ENCODE measurements at places on chromosomes 4 and X.

GRCh38 chr4:85995361-85995760 is 364.5 kb downstream of the MAPK10 start:
- no peak for DNase-seq

DNA sequence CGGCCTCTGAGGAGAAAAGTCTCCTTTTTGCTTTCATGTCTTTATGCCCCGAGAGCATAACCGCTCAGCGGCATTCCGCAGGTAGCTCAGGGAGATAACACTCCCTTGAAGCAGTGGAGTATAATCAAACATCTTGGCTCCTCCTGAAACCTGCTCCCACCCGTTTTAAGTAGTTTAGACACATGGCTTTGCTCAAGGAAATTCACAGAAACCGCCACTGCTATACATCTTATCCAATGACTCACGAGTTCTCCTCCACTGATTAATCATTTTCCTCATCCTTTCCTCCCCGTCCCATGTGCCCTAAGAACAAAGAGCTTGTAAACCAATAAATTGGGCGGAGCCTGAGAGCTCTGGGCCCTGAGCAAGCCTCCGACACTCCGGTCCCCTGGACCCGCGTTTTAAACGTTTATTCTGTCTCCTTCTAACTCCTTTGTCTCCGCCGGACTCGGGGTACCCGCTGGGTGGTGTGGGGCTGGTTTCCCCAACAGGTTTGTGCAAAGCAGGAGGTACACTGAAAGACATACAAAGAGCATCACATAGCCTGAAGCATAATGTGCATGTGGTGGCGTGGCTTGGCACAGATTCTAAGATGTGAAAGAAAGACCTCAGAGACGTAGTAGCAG is 401.2 kb downstream of the TLL1 start:
- DNase-seq, result no peak

DNA sequence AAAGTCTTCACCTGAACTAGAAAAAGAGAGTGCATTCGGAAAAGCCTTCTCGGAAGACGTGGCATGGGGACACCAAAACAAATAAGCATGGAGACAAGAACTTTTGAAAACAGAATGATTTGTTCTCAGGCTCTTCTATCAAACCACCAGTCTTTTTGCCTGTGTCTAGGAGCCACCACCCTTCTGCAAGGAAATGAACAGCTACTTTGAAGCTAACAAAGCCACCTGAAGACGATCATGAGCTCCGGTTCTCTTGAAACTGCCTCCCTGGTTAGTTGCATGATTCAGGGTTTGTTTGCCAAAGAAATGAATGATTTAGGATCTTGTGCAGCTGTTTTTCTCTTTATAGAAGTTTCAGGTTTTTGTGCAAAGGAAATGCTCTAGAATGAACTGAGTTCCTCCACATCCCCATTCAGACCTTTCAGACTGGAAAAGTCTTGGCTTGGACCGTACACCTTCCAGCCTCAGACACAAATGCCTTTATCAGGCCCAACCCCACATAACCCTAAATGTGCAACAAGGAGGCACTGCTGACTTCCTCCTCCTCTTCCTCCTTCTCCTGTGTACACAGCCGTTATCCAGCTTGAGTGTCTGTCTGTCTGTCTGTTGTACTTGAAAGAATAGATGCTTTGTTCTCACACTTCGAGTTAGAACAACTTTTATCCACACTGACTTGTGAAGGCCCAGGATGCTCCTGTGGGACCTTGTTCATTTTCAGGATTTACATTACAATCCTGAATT is 334.8 kb upstream of the KLF3 start:
- no peak for DNase-seq

GRCh38 chrX:39196192-39197102 is 395.2 kb downstream of the MID1IP1 start:
- DNase-seq, result no peak

GRCh38 chr4:3746701-3747580 is 19.2 kb upstream of the ADRA2C start:
- DNase-seq, result no peak

GRCh38 chr4:8291701-8292477 is 22.3 kb downstream of the HTRA3 start:
- no peak for DNase-seq
